ENCODE measurements at places on chromosomes 2 and 18.

DNA sequence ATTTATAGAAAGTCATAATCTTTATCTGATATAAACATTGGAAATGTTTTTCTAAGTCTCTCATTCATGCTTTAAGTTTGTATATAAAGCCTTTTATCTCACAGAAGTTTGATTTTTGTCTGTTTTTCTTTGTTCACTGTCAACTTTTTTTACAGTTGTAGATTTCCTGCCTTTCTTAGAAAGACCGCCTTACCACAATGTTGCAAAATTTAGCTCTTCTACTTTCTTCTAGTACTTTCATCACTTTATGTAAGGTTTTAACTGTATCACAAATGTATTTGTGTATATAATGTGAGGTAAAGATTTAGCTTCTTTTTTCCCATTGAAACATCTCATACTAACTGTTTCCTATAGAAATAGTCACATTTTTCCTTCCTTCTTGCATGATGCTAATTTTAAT lies 136.1 kb downstream of the DNAH6 start:
- no peaks in the 10 kb centered on the region for H3K27me3 ChIP-seq
- ATAC-seq = no peak
- H3K4me1 ChIP-seq = no peaks in the 10 kb centered on the region
- H3K27ac ChIP-seq = no peak overlapping the region
- H3K4me3 ChIP-seq = no peak overlapping the region
- H3K36me3 ChIP-seq = no peaks in the 10 kb centered on the region

DNA sequence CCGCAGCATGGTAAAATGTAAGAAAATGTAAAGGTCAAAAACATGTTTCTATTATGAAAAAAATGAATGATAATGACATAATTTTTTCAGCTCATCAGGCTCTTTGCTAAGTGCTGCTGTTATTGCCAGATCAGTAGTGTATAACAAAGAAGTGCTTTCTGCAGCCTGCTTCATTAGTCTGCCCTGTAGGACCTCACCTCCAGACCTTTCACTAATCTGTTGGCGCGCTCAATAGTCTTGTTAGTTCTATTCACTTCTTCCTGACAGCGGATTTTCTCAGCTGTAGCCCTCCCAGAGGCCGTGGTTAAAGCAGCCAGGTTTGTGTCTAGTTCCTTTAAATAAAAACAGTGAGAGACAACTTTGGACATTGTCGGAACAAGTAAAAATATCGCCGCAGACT lies 97.7 kb downstream of the CDCA7 start:
- no peaks in the 10 kb centered on the region for H3K4me1 ChIP-seq

- H3K4me3 ChIP-seq = no peak overlapping the region
- H3K36me3 ChIP-seq = peaks cover 45% of the 10 kb centered on the region
- no peak for ATAC-seq
- no peaks in the 10 kb centered on the region for H3K27me3 ChIP-seq
Measured at GRCh38 chr2:177449159-177449558, 56.6 kb downstream of the AGPS start.

GRCh38 chr2:226495466-226496272 lies 304.0 kb downstream of the IRS1 start:
- no peak overlapping the region for H3K4me3 ChIP-seq
- ATAC-seq = no peak
- no peak overlapping the region for H3K27ac ChIP-seq
- H3K4me1 ChIP-seq = no peaks in the 10 kb centered on the region
- H3K36me3 ChIP-seq = no peaks in the 10 kb centered on the region
- H3K27me3 ChIP-seq = no peaks in the 10 kb centered on the region

DNA sequence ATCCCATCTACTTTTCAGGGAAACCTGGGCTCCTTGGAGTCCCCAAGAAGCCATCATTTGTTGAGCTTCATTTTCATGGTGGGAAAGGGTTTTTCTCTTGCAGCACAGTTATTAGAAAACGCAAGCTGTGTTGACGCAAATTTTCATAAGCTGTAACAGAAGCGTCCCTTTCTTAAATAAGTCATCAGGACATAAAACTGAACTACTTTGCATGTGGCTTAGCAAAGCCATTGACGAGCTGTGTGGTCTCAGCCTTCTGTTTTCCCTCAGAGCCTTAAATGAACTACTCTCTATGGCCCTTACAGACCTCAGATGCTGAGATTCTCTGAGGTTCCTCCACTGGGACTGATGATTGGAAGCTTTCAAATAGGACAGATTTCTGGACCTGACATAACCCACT lies 85.1 kb downstream of the ARL4C start:
- H3K4me1 ChIP-seq = no peaks in the 10 kb centered on the region
- no peaks in the 10 kb centered on the region for H3K36me3 ChIP-seq
- H3K27ac ChIP-seq = no peak overlapping the region
- H3K27me3 ChIP-seq = no peaks in the 10 kb centered on the region
- no peak overlapping the region for H3K4me3 ChIP-seq
- ATAC-seq = no peak

- no peaks in the 10 kb centered on the region for H3K27me3 ChIP-seq
- H3K4me3 ChIP-seq = no peak overlapping the region
- H3K36me3 ChIP-seq = peaks cover 60% of the 10 kb centered on the region
- no peak for ATAC-seq
Measured at GRCh38 chr2:15527074-15527739, 33.9 kb downstream of the NBAS start.

DNA sequence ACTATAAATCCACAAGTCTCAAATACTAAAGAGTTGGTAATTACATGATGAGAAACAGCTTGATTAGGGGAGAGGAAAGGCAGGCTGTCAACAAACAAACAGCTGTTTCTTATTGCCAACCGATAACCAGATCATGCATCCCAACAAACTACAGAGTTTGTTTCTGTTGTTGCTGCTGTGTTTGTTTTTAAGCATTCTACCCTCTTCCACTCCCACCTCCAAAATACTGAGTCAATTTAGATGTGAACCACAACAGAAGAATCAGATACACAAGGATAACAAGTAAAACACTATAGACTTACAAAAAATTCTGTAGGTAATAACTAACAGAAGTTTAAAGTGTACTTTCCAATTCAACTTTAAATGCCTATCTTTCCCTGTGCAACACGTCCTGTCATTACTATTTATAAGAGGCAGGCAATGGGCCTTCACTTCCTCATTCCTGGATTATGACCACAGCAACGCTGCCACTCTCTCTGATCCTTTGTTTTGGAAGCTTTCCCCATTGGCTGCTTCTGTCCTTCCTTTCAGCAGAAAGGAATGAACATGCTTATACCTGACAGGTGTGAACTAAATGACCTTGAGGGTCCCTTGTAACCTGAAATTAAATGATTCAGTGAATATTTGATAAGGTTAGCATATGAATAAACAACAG lies 152.0 kb downstream of the SRBD1 start:
- H3K27me3 ChIP-seq = no peaks in the 10 kb centered on the region
- no peak overlapping the region for H3K4me3 ChIP-seq
- no peaks in the 10 kb centered on the region for H3K36me3 ChIP-seq
- no peak for ATAC-seq
- H3K27ac ChIP-seq = no peak overlapping the region

GRCh38 chr2:170017860-170018532 lies 160.0 kb upstream of the MYO3B start:
- no peak for ATAC-seq
- H3K36me3 ChIP-seq = no peaks in the 10 kb centered on the region
- peak overlapping the region; percentile 12 for H3K27ac ChIP-seq
- peaks cover 17% of the 10 kb centered on the region for H3K4me1 ChIP-seq
- H3K4me3 ChIP-seq = no peak overlapping the region

- no peaks in the 10 kb centered on the region for H3K4me1 ChIP-seq
- H3K27ac ChIP-seq = no peak overlapping the region
- H3K36me3 ChIP-seq = no peaks in the 10 kb centered on the region
- no peaks in the 10 kb centered on the region for H3K27me3 ChIP-seq
Measured at GRCh38 chr18:31776093-31776492, 15.4 kb upstream of the SLC25A52 start.

GRCh38 chr18:43916984-43917383 lies 639.7 kb upstream of the SYT4 start:
- ATAC-seq = no peak
- no peak overlapping the region for H3K27ac ChIP-seq
- no peaks in the 10 kb centered on the region for H3K36me3 ChIP-seq
- no peaks in the 10 kb centered on the region for H3K4me1 ChIP-seq
- H3K27me3 ChIP-seq = no peaks in the 10 kb centered on the region

DNA sequence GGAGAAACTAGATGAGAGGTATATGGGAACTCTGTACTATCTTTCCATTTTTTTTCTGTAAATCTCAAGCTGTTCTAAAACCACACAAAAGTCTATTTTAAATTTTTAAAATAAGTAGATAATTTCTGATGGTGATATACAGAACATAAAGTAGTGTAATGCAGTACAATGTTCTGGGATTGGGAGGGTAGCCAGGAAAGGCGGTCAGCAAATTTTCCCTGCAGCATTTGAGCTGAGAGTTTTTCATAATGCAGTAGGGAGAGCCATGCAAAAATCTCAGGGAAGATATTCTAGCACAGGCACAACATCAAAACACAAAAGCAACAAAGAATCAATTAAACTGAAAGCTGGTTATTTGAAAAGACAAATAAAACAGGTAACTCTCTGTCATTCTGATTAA lies 141.5 kb downstream of the NCKAP5 start:
- no peak overlapping the region for H3K4me3 ChIP-seq
- H3K27me3 ChIP-seq = no peaks in the 10 kb centered on the region
- H3K27ac ChIP-seq = no peak overlapping the region
- H3K4me1 ChIP-seq = no peaks in the 10 kb centered on the region

Measured in gastroesophageal sphincter (tissue), 4 donors.